ENCODE measurements at places on chromosomes 11 and 22.

DNA sequence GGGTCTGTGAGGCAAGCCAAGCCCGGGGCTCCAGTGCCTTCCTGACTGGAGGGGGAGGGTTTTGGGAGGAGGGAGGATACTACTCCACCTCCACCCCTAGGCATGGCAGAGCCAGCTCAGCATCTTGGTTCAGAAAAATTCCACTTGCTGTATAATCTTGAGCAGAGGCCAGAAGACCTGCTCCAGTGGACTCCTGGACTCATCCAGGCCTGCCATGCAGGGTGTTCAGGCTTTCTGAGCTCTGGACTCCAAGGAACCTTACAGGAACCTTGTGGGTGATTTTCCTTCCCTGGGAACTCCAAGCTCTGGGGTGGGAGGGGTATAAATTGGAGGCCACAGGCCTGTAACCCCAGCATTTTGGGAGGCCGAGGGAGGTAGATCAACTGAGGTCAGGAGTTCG lies 9.4 kb downstream of the CSDC2 start:
- DNase-seq = no peak

- DNase-seq = no peak
Observed at GRCh38 chr22:26751217-26751616, 93.8 kb downstream of the MIAT start.

GRCh38 chr11:78284260-78284659 lies 95.5 kb downstream of the USP35 start:
- DNase-seq = no peak

- DNase-seq = no peak
Observed at GRCh38 chr11:44709966-44710365, 16.8 kb upstream of the TSPAN18 start.

DNA sequence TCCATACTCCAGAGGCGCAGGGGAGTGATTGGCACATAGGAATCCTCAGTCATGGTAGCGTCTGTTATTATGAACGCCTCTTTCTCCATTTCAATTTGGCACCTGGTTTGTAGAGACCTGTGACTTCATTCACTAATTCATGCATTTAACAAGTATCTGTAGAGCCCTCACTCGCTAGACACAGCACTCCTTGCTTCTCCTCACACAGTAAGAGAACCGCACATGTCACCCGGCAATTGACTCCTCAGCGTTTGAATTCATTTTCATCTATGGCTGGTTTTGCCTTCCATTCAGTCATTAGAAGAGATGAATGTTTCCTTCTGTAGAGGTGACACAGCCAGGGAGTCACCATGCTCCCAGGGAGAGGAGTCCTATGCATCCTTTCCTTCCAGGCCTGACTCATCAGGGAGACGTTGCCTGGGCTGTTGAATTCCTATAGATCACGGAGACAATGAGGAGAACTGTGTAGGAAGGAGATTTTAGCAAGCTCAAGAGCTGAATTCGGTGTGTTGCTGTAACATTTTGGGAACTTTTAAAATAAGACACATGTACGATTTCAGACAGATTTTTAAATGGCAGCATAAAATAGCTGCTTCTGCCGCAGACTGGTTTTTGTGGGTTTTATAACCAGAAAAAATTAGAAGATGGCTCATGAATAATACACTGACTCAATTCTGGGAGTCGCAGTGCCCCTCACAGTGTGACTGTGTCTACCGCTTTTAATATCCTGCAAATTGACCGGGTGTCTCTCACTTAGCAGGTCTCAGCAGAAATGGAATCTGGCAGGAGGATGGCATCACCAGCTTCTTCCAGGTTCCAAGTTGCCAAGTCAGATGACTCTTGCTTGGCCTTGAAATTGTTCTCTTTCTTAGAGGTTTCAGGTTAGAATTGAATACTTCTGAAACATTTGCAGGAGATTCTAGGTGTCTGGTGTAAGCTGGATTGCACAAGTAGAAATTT lies 44.4 kb upstream of the CLMP start:
- DNase-seq = no peak

- no peak for DNase-seq
Observed at GRCh38 chr22:37502342-37503182, 16.4 kb upstream of the MFNG start.

DNA sequence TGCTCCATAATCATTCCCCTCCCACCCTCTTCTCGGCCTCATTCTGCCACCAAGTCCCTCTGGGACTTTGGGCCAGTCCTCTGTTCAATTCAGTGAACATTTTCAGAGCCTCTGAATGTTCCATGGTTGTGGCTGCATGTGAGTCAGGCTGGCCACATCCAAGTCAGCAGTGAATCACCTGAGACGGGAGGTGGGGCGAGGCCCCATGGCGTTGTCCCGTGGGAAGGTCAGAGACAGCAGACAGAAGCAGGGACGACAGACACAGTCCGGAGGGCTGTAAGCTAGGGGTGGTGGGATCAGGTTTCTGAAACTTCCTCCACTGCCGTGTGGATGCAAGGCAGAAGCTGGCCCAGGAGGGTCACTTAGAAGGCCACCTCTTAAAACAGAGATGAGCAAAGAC lies 324.8 kb downstream of the MN1 start:
- DNase-seq = no peak

DNA sequence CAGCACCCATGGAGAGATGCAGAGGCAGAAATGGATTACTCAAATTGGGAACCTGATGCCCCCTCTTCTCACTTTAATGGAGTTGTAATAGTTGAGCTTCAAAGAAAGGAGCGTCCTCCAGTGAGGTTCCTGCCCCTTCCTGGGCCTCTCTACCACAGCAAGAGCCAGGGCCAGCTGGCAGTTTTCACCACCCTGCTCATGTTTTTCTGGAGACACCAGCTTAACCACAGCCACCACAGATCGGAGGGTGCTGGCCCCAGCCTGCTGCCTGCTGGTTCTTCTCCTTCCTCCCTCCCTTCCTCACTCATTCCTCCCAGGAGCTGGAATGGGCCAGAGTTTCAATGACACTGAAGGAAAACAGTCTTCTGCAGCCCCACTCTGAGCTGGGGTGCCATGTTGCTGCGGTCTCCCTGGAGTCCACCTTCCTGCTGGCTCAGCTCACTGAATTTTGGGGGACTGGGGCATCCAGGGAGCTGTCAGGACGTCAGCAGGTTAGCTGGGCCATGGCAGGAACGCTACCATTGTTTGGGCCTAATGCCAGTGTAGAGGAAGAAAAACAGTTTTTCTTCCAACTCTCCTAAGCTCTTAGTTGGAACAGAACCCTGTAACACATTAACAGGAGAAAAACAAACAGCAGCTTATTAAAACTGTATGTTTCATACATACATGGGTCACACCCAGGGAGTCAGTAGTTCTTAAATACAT lies 57.7 kb downstream of the TRAF6 start:
- DNase-seq = peak; percentile 57

- DNase-seq = no peak
Observed at GRCh38 chr11:32729976-32730375, 64.5 kb downstream of the CCDC73 start.

GRCh38 chr11:63762654-63763495 lies 5.7 kb downstream of the ZFTA start:
- no peak for DNase-seq

GRCh38 chr22:49688516-49689254 lies 139.0 kb downstream of the BRD1 start:
- no peak for DNase-seq

GRCh38 chr22:46001046-46001425 lies 24.1 kb upstream of the WNT7B start:
- no peak for DNase-seq

- no peak for DNase-seq
Observed at GRCh38 chr11:98728421-98728820, 292.3 kb upstream of the CNTN5 start.

DNA sequence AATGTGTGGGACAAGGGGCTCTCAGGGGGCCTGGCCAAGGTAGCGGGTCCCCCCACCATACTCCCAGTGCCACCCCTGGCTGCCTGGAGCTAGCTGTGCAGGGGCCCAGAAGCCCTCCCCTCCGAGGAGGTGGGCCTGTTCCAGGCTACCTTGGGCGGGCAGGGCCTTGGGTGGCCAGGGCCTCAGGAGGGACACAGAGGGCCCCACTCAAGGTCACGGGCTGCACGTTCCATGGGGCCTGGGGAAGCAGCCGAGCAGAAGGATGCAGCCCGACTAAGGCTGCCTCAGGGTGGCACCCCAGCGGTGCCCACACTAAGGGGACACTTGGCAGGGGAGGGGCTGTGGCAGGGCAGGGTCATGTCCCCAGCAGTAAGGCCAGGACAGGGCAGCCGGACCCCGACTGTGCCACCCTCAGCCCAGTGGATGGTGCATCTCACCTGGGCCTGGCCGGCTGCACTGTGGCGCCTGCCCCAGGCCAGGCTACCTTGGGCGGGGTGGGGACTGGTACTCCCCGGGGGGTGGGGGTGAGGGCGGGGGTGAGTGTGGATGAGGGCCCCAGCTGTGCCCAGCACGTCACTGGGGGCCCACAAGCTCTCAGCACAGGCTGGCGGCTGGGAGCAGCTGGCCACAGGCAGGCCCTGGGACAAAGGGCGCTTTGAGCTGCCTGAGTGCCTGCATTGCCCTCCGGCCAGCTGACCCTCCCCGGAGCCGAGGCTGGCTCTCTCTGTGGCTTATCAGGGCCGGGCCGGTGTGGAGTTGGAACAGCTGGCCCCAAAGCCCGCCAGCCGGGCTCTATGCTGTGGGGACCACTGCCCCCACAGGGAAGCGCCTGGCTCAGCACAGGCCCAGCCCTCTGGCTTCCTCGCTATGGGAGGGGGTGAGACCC lies 117.1 kb downstream of the KCNQ1 start:
- DNase-seq = no peak

DNA sequence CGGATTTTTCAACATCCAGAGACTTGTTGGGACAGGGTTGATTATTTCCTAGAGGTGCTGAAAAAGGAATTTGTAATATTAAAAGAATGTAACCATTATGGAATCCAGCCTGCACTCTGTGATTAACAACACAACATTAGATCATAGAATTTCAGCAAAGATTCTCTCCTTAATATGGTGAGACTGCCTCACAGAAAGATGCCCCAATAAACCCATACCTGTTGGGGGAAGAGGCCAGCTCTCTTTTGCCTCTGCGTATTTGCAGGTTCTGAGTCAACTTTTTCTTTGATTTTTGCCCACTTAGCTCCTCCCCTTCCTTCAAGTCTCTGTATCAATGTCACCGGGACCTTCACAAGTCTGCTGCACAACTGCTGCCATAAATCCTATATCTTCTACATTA lies 12.4 kb upstream of the MTMR3 start:
- DNase-seq = no peak

GRCh38 chr11:1603629-1604028 lies 4.6 kb downstream of the KRTAP5-3 start:
- no peak for DNase-seq

DNA sequence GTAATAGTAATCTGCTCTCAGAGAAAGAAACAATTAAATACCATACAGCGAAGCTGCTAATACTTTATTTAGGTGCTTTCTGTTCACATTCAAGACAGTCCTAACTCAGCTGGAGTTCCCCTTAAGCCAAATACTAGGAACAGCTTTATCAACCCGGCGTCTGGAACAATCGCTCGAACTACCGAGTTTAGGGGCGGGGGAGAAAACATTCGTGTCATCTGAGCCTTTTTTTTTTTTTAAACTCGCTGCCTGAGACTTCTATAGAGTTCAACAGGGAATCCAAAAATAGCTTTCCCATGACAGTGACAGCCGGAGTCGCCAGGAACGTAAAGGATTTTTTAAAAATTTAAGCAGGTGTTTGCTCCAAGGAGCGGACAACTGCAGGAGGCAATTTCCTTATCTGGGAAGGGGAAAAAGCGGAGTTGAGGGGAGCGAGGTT lies 852 bp downstream of the TRAF6 start:
- DNase-seq = peak; percentile 11

- DNase-seq = peak; percentile 13
Observed at GRCh38 chr22:25702040-25702439, 39.9 kb upstream of the MYO18B start.

- peak; percentile 58 for DNase-seq
Observed at GRCh38 chr22:18075720-18076497, 1.9 kb upstream of the PEX26 start.

- DNase-seq = no peak
Observed at GRCh38 chr11:111538407-111539114, 2.0 kb upstream of the LAYN start.

DNA sequence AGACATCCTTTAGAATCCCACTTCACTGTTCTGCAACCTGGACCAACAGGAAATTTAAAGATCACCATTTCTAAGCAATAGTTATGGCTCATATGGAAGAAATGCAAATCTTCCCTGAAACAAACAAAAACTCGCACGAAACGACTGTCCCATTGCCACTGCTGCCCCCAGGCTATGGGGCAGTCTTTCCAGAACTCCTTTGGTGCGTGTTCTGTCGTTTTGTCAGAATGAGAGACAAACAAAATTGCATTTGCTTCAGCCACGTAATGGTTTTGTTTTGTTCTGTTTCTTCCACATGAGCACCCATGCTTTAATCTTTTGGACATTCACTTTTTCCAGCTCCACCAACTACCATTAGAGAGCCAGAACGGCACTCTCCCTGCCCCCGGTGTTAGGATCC lies 10.8 kb upstream of the FBLN1 start:
- no peak for DNase-seq

DNA sequence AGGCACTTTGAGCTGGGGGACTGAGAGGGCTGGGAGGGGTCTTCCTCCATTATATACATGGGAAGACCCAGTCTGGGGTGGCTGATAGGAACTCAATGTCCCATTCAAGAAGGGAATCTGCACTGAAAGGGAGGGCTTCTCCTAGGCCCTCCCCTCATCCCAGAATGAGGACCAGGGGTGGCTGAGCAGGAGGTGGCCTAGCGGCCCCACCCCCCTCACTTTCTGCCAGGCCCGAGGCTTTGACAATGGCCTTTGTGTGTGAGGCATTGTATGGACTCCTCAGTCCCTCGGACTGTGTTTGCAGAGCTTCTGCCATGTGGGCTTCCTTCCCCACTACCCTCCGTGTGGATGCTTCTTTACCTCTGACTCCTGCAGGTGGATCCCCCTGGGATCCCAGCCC lies 65.7 kb downstream of the NECTIN1 start:
- DNase-seq = no peak

DNA sequence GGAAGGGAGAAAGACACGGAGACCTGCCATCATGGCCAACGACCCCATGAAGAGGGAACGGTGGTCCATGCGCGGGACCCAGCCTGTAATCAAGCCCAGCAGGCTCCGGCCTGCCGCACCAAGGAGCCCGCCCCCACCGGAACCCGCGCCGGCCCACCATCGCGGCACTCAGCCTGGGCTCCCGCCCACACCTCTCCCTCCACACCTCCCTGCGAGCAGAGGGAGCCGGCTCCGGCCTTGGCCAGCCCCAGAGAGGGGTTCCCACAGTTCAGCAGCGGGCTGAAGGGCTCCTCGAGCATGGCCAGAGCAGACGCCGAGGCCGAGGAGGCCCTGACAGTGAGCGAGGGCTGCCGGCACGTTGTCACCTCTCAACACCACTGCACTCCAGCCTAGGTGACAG lies 1302.8 kb upstream of the CNTN5 start:
- DNase-seq = no peak
